Vagina (tissue), 2 donors: ENCODE measurements at places on chromosomes 11 and 22. TPM values are rescaled to one million over a fixed set of nuclear protein-coding genes. Genes with fewer than 3 reads are reported as not detected.

DNA sequence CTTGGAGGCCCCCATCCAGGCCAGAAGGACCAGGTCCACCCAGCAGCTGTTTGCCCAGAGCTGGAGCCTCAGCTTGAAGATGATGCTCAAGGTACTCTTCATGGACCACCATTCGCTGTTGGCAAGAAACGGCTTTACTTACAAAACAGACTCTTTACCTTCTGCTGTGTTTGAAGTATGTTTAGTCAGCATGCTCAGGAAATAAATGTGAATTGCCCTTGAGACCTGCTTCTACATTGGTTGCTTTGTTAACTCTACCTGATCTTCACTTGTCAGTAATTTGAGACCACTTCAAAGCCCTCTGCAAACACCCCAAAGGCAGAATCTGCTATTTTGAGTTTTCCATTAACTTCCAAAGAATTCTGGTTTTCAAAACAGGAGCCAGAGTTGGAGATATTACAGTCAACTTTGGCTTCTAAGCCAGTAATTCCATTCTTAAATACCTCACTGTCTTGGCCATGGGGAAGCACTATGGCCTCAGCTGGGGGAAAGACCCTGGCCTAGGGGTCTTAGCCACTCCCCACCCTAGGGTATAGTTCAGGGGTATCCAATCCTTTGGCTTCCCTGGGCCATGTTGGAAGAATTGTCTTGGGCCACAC lies 2.7 kb downstream of the UQCR10 start:
- DNase-seq = no peak

- DNase-seq = no peak
Observed at GRCh38 chr11:123587044-123587443, 67.4 kb downstream of the SCN3B start.

DNA sequence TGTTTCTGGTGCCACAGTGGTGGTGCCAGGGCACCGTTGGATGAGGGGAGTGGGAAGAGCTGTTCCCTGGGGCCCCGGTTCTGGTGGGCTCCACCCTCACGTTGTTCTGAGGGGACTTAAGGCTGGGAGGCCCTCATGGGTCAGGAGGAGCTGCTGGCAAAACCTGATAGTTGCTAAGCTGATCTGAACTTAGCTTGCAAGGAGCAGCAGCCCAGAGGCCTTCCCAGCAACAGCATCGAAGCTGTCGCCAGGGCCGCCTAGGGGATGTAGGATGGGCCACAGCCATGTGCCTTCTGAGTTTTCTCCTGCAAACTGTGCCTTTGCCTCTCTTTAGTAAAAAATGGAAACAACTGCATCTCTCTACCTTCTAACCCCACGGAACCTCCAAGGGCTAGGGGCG lies 240.2 kb downstream of the TBC1D22A start:
- no peak for DNase-seq

- DNase-seq = no peak
Observed at GRCh38 chr22:41062146-41062545, 30.2 kb upstream of the EP300 start.

- no peak for DNase-seq
Observed at GRCh38 chr11:64138398-64138797, 27.5 kb downstream of the MACROD1 start.

DNA sequence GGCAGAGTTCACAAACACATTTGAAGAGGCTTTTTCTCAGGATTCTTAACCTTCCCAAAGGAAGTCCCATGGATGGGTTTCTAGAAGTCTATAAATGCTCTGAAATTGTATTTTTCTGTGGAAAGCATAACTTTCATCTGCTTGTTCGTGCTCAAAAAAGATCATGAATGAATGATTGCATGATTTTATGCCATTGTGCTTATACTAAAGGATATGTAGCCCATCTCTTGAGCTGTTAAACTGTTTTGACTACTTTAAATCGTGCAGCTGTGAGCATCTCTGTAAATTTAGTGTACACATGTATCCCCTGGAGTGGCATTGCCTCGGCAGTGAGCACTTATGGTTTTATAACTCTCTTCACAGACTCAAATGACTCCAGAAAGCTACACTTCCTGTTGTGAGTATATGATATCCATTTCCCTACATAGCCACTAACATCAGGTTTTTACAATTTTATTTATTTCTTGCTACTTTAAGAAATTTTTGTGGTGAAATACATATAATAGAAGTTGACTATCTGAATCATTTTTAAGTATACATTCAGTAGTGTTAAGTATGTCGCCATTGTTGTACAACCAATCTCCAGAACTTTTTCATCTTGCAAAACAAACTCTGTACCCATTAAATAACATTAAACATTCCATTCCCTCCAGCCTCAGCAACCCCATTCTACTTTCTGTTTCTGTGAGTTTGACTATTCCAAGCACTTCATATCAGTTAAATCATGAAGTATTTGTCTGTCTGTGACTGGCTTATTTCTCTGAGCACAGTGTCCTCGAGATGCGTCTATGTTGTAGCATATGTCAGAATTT lies 8.0 kb downstream of the NEAT1 start:
- no peak for DNase-seq

GRCh38 chr11:91846002-91846401 lies 378.6 kb upstream of the FAT3 start:
- no peak for DNase-seq

Gene KCNQ1
- 2.7 TPM for total RNA-seq

DNA sequence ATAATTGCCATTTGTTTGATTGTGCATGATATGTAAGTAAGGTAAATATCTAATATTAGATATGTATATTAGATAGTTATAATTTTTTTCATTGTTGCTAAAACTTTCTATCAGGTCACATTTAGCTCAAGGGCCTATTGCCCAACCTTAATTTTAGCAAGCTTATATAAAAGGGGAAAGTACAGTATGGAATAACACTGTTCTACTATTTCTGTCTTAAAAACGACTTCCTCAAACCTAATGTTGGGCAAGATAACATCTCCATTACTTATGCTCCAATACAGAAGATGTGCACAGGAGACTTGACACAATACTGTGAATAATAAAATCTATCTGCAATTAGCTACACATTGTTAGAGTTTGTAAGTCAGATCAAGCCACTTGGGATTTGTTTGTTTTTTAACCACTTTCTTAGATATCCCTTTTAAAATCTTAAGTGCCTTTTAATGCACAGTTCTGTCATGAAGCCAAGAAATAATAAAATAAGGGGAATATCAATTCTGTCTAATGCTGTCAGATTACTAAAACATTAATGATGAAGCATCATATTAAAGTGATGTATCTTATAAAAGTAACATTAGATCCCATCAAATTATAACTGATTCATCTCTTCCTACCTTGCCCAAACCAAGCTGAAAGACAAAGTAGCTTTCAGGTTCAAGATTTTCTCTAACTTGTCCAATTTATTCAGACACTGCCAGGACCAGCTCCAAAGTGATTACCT lies 98.1 kb downstream of the SIK3 start:
- no peak for DNase-seq

DNA sequence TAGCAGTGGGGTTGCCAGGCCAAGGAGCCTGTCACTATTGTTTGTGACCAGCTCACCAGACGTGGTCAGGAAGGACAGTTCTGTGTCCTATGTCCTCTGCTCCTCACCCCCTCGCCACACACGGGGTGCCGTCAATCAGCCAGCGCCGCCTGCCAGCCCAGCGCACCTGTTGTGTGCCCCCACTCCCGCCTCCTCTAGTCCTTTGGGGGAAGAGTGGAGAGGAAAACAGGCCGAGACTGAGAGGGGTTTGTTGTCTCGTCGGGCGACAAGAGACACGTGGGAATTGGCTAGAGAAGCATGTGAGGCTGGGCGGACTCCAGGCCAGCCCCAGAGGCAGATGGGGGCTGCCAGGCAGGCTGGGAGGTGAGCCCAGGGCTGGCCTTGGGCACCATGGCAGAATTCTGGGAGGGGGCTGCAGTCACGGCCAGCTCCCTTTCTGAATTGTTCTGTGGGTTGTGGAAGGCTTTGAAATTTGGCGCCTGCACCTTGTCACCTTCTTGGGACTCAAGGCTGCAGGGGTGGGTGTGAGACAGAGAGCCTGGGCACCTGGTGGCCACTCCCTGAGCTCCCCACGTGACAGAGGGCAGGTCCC lies 3.1 kb upstream of the KCNQ1OT1 start:
- no peak for DNase-seq

DNA sequence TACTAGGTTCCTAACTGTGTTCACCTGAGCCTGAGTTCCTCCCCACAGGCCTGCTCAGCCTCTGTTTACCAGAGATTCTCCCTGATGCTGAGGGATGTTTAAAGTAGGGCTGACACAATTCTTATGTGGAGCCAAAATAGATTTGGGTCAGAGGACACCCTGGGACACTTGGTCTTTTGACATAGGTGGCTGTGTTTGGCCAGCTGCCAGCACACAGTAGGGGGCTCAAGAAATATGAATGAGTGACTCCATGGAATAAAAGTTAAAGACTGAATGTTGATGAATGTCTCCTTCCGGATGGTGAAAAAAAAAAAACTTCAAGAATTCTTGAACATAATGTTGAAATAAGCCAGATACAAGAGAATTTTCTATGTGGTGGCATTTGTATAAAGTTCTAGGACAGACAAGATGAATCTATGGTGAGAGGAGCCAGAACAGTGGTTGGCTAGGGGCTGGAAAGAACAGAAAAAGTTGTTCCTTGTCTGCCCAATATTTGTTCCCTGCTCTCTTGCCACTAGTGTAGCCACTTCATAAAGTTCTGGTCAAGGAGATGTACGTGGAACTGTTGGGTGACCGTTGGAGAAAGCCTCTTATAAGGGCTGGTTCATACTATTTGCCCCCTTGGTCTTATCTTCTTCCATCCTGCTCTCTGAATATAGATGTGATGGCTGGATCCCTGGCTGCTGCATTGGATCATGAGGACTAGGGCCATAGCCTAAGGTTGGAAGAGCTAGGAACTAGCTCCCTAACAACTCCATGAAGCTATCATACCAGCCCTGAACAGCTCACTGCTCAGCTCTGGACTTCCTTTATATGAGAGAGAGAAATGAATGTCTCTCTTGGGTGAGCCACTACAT lies 40.3 kb upstream of the SMTN start:
- DNase-seq = no peak

DNA sequence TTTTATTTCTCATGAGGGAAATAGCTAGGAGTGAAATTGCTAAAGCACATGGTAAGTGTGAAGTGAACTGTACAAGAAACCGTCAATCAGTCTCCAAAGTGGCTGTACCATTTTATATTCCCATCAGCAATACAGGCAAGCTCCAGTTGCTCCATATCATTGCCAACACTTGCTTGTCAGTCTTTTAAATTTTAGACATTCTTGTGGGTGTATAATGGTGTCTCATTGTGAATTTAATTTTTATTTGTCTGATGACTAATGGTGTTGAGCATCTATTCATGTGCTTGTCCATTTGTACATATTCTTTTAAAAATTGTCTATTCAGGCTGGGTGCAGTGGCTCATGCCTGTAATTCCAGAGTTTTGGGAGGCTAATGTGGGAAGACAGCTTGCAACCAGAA lies 34.1 kb upstream of the SMCO4 start:
- no peak for DNase-seq

DNA sequence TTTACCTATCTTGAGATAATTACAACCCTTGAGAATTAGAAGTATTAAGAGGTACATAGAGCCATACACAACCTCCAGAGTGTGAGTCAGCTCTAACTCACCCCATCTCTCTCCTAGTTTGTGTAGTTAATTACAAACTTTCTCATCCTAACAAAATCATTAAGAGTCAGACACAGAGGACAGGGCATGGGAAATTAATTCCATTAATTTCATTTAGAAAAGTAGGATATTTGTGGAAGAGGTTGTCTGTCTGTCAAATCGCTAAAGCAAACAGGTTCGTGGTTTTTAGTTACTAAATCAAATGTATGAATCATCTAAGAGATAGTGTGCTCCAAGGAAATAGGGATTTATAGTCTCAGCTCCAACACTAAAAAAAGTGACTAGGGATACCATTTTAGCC lies 1261.4 kb upstream of the TENM4 start:
- no peak for DNase-seq

DNA sequence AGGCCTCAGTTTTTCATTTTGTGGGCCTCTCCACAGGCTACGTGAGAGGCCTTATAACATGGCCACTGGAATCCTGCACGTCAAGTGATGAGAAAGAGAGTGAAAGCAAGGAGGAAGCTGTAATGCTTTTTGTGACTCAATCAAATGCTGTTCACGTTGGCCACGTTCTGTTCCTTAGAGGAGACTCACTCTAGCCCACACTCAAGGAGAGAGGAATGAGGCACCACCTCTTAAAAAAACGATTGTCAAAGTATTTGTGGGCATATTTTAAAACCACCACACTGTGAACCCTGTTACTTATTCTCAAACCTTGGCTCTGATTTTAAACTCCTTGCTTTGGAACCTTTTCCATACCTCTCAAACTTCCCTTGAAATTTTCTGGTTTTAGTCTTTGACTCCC lies 705.0 kb downstream of the NELL1 start:
- DNase-seq = no peak

Gene OR8D4
- not detected for total RNA-seq

Gene ACTN3
- not detected for total RNA-seq

DNA sequence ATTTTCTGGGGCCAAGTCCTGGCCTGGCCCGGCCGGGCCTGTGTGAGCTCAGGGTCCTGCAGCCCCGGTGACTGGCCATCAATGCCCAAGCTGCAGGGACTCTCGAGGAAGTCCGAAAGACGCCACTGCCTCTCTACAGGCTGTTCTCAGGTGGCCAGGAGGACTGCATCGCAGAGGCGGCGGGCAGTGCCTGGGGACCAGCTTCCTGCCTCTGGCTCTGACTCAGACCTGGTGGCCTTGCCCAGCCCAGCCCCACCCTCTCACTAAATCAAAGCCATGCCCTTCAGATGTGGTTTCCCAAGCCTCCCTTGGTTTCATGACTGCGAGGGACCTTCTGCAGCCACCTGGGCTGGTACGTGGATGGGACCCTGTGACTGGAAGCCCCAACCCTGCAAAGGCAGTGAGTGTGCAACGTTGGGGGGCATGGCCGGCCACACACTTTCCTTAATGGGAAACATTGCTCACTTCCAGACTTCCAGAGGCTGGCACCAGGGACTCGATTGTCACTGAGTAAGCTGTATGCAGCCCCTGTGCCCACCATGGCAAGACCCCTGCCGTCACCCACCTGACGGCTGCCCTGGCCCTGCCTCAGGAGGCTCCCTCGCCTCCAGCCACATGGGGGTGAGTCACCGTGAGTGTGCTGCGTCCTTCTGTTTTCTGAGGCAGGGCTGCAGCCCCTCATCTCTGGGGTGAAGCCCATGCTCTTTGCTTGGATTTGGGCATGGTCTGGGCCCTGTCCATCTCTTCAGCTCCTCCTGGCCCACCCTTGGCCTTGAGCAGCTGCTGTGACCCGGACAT lies 6.0 kb upstream of the FGF3 start:
- no peak for DNase-seq

Gene SOX10
- total RNA-seq = 3.2 TPM

DNA sequence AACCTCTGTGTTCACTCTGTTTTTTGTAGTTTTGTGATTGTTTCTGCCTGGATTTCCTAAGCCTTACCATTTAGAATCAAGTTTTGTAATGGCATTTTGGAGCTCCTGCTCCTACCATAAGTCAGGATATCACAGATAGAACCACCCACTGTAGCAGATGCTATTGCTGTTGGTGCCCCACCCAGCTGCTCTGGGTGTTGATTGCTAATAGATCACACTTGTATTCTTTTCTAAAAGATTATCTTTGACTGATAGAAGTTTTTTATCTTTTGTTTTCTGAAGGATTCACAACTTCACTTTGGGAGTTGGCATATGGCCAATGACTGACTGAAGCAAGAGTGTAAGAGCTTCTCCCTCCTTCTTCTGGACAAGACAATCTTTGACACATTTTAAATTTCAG lies 76.0 kb downstream of the EHF start:
- DNase-seq = no peak

Gene GLYATL2
- total RNA-seq = not detected

Gene DDX25
- not detected for total RNA-seq

Gene RNF141
- total RNA-seq = 19.2 TPM

GRCh38 chr11:40104941-40105550 lies 1354.4 kb downstream of the LRRC4C start:
- no peak for DNase-seq

GRCh38 chr11:86360775-86361395 lies 13.8 kb upstream of the CCDC81 start:
- DNase-seq = no peak
